HEK293T (cell line): ENCODE measurements at places on chromosomes 2 and 18.

- DNase-seq: no peak
Measured at GRCh38 chr2:49032126-49032525, 122.2 kb downstream of the FSHR start.

DNA sequence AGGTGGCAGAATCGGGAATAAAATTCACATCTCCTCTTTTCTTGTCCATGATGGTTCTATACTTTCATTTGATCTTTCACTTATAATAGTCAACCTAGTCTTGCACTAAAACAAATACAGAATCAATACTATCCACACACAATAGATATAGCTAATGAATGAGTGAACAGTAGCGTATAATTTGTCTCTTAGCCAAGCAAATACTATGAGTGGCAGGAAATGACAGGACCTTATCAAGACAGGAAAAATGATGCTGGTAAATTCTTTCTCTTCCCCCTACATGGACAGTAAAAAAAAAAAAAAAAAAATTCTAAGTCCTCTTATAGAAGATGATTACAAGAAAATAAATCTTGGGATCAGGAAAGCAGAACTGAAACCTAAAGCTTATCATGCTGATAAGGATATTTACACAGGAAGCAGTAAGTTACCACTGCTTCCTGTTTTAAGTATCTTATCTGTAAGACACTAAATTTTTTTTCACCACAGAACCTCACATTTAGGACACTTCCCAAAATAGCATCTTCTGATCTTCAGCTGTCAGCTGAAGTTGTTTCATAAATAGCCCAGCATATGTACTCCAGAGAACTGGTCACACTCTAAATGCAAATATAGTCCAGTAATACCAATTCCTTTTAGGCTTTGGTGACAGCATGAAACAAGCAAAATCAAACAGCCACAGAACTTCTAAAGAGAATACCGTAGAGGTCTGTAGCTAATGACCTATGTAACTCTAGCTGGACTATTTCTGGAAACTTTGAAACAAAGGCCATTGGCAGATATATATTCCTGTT lies 27.0 kb downstream of the IRS1 start:
- no peak for DNase-seq

GRCh38 chr18:13605477-13605876 lies 120.9 kb downstream of the FAM210A start:
- no peak for DNase-seq

GRCh38 chr2:171206422-171207115 lies 45.9 kb upstream of the TLK1 start:
- DNase-seq: no peak

DNA sequence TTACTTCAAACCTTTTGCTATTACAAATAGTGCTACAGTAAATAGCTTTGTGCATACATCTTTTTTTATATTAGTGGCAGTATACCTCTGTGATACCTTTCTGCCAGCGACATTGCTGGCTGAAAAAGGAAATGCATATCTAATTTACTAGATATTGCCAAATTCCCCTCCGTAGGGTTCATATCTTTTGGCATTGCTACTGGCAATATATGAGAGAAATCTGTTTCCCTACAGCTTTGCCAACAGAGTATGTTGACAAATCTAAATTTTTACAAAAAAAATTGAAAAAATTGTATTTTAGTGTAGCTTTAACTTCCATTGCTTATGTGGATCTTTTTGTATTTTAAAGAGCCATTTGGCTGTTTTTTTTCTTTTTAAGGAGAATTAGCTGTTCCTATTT lies 426.7 kb downstream of the TRIB2 start:
- DNase-seq: no peak

DNA sequence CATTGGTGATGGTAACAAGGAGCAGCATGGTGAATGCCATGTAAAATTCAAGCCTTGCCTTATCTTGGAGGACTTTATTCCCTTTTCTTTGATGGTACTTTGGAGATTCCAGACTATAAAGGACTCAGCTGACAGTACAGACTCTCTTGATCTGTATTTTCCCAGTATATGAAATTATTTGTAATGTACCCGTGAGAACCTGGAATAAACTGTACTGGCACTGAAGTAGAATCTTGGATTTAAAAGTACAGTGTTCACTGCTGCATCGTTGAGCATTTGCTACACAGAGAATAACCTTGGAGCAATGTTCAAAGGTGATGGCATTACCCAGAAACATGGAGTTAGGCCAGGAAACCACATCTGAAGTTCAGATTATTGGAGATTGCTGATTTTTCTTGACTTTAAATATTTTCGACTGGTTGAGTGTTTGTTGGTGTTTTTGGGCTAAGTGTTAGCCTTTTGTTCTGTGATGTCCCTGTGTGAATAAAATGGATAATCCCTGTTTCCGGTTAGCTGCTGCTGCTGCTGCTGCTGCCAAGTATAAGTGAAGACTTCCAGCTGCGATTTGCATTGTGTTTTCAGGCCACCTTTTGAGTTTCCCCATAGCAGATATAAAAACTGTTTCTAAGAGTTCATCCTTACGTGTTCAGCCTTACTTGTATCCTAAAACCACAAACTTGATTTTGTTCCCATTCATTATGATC lies 122.0 kb downstream of the SPTBN1 start:
- no peak for DNase-seq
